ENCODE measurements at places on chromosomes 7 and 10.
A peak's percentile ranks its signal among the peaks of the same experiment; 100 is the strongest.

- DNase-seq = no peak
Measured at GRCh38 chr10:96254976-96255375, 16.4 kb downstream of the BLNK start.

- DNase-seq = no peak
Measured at GRCh38 chr10:69693886-69694285, 63.8 kb downstream of the FAM241B start.

DNA sequence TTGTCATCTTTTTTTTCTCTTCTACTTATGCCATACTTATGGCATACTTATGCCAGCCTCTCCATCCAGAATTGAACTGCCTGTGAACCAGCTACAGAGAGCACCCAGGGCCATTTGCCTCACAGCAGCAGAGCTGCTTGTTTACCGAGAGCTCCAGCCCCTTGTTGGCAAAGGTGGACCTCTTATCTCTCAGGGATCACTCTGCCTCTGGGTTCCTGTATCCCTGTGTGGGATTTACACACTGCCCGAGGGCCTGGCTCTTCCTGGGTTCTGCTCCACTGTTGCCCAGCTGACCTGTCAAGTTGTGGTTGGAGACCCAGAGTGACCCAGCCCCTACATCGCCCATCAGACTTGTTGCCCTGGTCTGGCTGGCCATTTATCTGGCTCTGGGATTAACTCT lies 22.3 kb downstream of the MRPS33 start:
- DNase-seq = no peak

GRCh38 chr10:131691481-131692090 lies 209.2 kb upstream of the PPP2R2D start:
- DNase-seq = no peak

- no peak for DNase-seq
Measured at GRCh38 chr7:96183163-96183670, 138.7 kb downstream of the SLC25A13 start.

DNA sequence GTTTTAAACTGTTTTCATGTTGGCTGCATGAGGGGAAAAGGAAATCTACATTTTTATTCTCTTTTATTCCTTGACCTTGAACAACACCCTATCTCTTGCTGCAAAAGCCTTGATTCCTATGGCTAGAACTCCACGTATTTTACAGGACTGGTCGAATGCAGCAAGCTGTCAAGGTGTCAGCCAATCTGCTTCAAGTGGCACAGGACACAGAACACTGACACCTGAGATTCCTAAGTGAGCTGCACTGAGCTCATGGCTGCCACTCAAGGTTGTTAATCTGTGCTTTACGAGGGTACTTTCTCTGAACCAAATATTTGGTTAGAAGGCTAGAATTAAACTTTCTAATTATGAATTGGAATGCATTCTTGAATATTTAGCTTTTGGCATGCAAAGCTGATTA lies 349.7 kb upstream of the COBL start:
- DNase-seq = no peak

GRCh38 chr7:12623223-12623622 lies 52.7 kb downstream of the SCIN start:
- no peak for DNase-seq

DNA sequence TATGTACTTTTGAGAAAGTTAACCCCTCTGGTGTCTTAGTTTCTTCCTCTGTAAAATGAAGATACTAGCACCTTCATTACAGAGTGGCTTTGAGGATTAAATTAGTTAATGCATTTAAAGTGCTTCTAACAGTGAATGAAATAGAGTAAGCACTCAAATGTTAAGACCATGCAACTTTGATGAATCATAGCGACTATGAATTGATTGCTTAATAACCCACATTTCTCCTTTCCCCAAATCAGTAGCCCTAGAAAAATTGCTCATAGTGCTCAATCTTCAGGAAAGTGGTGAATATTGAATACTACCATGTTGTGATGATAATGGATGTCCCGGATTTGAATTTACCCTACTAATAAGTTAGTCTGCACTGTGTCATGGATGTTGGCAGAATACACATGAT lies 48.1 kb downstream of the CD36 start:
- no peak for DNase-seq

- DNase-seq = no peak
Measured at GRCh38 chr10:68087685-68088401, 12.8 kb upstream of the HERC4 start.

DNA sequence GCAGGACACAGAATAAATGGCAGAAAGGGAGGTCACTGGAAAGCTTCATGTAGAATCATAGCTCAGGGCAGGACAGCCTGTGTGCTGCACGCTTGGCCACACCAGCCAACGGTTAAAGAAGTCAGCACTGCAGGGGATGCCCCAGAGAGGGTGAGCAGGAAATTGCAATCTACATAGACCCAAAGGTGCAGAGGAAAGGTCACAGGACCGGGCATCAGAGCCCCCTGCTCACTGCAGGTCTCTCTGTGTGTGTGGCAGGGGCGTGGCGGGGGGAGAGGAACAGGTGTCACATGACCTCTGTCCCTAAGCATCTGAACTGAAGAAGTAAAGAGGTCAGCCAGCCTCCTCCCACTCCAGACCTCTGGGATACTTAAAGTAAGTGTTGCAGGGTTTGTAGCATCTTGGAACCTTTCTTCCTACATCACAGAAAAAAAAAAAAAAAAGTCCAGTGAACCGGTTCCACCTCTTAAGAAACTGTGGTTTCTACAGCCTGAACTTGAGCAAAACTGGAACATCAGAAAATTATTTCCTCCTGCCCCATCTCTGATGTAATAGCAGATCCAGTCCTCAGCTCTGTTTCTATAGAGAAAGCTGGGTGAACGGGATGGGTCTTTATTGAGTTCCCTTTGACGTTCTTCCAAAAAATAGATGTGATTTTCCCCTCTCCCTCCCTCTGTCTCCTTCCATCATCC lies 64.3 kb downstream of the RGS10 start:
- no peak for DNase-seq

- no peak for DNase-seq
Measured at GRCh38 chr10:85225311-85225710, 896.9 kb downstream of the CCSER2 start.

GRCh38 chr10:68560186-68560942 lies at the start of gene TET1:
TET1 (plus strand) TSS chr10:68560337; CDS start chr10:68572339, 12,002 bp downstream.
- DNase-seq = no peak

DNA sequence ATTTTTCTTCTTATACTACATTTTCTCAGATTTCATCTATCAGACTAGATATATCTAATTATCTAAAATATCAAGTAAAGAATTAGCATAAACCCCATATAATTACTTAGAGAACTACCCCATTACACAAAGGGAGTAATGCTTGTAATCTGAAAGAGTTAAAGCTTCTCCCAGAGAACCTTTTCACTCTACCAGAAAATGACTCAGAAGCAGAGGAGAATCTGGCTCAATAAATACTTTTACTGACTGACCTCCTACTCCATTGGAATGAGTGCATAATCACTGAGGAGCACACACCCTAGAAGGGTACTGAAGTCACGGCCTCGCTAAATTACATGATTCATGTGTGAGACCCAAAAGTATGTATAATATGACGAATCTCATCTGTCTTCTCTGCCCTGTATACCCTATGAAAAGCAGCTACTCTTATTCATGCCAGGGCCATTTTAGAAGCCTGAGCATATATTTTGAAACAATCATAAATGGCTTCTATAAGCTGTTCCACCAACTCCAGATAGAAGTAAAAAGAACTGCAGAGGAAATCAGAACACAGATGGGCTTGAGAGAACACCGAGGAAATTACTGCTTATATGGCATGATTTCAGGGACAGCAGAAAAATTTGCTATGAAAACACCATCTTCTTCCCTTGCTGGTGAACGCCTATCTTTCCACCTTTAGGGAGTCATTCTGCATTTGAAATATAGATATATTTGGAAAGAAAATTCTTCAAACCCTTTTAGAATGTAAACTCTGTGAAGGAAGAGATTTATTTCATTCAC lies 32.7 kb downstream of the DNMBP start:
- DNase-seq = no peak

- no peak for DNase-seq
Measured at GRCh38 chr7:146319629-146320028, 203.0 kb downstream of the CNTNAP2 start.

DNA sequence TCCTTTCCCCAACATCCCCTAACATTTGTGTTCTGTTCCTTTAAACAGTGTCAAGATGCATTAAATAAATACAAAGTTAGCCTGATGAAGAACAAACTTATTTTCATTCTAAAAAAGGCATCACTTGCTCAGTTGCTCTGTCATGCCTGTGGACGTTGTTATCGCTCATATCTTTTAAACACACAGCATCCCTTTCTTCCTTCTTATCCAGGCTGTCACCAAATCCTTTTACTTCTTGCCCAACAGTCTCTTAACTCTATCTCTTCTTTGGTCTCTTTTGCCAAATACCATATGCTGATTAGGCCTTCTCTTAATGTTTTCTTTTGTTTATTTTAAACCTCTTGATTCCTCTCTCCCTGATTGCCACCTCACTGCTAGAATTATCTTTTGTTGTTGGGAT lies 43.9 kb downstream of the DKK1 start:
- DNase-seq = no peak

- no peak for DNase-seq
Measured at GRCh38 chr10:49571388-49571787, 32.5 kb upstream of the ERCC6 start.

DNA sequence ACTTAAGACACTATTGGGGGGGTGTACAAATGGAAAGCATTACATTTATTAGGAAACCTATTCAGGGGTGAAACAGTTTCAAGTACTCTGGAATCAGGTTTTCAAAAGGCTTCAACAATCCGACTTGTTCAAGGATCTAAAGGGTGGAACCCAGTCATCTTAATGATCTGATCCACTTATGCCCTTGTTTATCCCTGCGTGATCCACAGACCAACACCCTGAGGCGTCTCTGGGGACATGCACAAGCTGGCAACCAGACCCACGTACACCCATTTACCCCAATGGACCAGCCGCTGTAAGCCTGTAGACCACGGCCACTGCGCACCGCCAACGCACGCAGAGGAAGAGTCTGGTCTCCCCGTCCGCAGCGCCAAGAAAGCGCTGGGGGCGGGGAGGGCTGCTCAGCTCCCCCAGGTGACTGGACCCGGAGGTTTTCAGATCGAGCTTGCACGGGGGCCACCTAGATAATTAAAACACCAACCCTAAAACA lies 13.4 kb downstream of the HNRNPF start:
- DNase-seq = no peak

GRCh38 chr10:103021150-103021899 lies 103.2 kb downstream of the CNNM2 start:
- DNase-seq = no peak

DNA sequence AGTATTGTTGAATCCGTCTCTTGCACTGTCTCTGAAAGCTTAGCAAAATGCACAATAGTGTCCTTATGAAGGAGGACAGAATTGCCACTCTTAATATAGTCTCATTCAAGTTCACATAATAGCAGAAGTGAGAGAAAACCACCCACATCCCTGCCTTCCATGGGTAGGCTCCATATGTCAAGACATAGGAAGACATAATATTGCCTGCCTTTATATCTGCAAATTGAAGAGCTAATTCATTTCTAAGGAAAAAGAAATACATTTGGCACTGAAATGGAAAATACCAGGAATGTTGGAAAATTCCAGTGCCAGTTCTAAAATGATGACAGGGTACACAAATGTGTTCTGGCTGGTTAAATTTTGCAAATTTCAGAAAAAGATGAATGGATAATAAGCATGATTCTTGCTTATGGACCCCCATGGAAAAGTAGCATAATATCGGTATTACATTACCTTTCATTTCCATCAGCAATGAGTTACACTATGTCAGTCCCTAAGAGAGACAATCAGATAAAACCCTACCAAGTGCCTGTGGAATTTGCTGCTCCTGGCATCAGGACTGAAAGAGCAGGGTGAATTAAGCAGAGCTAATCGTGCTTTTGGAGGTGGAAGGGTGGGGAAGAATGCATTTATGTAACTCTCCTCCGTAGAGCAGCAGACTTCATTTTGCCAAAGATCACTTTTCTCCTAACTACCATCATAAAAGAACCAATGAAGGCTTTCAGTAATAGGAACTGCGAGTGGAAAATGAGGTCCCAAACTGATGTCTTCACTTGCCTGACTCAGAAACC lies 312.6 kb downstream of the FGFR2 start:
- no peak for DNase-seq

DNA sequence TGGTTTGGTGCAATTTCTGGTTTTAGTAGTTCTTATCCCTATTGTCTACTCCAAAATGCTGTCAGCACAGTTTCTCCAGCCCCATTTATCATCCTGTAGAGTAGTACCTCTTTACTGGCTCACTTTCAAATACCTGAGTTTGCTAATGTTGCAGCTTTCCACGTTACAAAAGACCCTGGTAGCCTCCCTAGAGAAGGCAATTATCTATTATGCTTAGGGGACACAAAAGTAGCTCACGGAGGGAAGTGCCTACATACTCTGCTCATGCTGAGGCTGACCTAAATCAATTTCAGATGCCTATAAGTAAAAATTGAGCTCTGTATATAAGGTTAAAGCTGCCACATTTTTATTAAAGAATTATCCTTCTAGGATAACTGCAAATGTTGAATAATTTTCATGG lies 603.6 kb downstream of the CNTNAP2 start:
- DNase-seq = no peak

DNA sequence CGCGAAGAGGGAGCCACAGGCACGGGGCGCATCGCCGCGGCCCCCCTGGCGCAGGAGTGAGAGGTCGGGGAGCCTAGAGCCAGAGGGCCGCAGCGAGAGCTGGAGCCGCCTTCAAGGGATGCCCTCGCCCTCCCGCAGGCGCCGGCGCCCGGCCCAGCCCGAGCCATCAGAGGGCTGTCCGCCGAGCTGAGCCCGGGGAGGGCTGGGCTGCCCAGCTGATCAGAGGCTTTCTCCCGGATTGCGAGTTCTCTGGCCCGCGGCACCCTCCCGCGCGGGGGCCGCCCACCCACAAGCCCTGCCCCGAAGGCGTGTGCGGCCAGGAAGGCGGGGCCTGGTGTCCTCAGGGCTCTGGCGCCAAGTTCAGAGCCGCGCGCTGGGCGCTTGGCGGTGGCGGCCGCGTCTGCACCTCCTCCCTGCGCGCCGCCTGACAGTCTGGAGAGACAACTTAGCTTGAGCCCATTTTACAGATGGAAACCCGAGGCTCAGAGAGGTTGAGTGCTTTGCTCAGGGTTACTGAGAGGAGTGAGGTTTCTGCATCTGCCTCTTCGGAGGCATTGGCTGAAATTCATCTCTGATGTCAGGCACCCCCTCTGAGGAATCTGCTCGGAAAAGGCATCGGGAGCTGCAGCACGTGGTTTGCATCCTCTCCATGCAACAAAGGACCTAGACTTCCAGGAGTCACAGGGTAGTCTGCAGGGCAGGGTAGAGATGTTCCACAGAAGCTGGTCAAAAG lies 3.8 kb upstream of the ANTXRL start:
- peak; percentile 39 for DNase-seq

DNA sequence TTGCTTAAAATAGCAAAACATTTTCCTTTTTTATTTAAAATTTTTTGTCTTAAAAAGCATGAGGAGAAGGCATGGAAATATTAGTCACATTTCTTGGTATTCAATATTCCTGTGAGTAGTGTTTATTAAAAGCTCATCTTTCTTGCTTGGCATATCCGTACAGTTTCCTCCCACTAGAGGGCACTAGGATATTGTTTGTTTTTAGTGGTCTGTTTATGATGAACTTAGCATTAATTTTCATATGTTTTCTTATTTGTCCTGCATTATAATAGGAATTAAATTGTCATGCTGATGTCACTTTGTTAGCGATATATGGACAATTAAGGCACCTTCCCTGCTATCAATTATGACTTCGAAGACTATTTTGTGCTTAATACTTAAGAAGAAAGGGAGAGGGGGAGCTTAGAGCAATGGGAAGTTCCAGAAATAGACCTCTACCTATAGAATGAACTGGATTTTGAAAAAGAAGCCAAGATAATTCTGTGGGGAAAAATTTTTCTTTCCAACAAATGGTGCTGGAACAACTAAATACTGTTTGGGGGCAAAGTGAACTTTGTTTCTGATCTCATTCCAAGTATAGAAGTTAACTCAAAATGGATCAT lies 91.0 kb upstream of the STRIP2 start:
- no peak for DNase-seq

GRCh38 chr7:115097175-115097671 lies 175.3 kb downstream of the MDFIC start:
- DNase-seq = no peak

All from stimulated activated CD4-positive, alpha-beta T cell treated with anti-CD3 and anti-CD28 coated beads, TNF-alpha, amount 100 ng/mL, for 48 hours (primary cell).